ENCODE measurements at places on chromosomes 11 and 22. TPM values are rescaled to one million over a fixed set of nuclear protein-coding genes. Genes with fewer than 3 reads are reported as not detected.
A peak's percentile ranks its signal among the peaks of the same experiment; 100 is the strongest.

The ZNF280A gene
- total RNA-seq: not detected

- no peak overlapping the region for H3K4me3 ChIP-seq
- no peak overlapping the region for H3K27ac ChIP-seq
- peaks cover 3% of the 10 kb centered on the region for H3K27me3 ChIP-seq
- peak; percentile 33 for DNase-seq
These were observed 12.9 kb downstream of the ANO1 start for GRCh38 chr11:70090961-70091381.

DNA sequence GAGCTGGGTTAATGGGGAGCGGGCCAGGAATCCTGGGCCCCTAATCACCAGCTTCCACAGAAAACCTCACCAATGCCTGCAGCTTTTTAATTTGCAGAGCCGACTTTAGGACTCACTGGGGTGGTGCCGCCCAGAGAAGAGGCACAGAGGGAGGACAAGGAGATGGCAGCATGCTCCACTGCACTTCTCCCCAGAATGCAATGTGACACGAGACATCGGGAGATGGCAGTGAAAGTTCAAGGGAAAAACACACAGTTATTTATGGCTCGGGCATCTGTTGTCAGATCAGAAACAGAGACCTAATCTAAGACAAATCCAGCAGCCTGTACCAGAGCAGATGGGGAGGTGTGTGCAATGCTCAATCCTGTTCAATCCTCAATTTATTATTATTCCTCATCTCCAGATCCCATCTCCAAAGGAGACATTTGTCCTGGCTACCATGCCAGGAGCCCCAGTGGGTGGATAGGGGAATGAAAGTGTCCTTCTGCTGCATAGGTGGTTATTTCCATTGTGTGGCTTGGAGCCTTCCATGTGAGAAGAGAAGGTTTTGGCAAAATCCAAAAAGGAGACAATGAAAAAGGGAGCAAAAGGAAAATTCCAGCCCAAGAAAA lies 250.0 kb downstream of the NXPE2 start:
- no peaks in the 10 kb centered on the region for H3K36me3 ChIP-seq
- no peak overlapping the region for H3K4me3 ChIP-seq
- no peaks in the 10 kb centered on the region for H3K27me3 ChIP-seq
- no peaks in the 10 kb centered on the region for H3K4me1 ChIP-seq

GRCh38 chr11:62446091-62446490 lies 27.3 kb downstream of the SCGB1A1 start:
- H3K27me3 ChIP-seq: no peaks in the 10 kb centered on the region
- no peak overlapping the region for H3K27ac ChIP-seq
- no peaks in the 10 kb centered on the region for H3K36me3 ChIP-seq
- H3K4me3 ChIP-seq: no peak overlapping the region

The PUS3 gene
- total RNA-seq: 14.9 TPM

GRCh38 chr11:10005955-10006525 lies 288.0 kb downstream of the SBF2 start:
- no peak for DNase-seq
- no peak overlapping the region for H3K27ac ChIP-seq
- no peaks in the 10 kb centered on the region for H3K27me3 ChIP-seq
- no peaks in the 10 kb centered on the region for H3K4me1 ChIP-seq
- no peak overlapping the region for H3K4me3 ChIP-seq

- DNase-seq: no peak
- H3K27ac ChIP-seq: no peak overlapping the region
- no peaks in the 10 kb centered on the region for H3K36me3 ChIP-seq
- H3K4me3 ChIP-seq: no peak overlapping the region
These were observed 68.1 kb downstream of the MPPED1 start for GRCh38 chr22:43479962-43480361.

GRCh38 chr22:30030329-30030728 lies 49.9 kb upstream of the HORMAD2 start:
- DNase-seq: no peak
- no peak overlapping the region for H3K4me3 ChIP-seq
- H3K4me1 ChIP-seq: no peaks in the 10 kb centered on the region
- no peak overlapping the region for H3K27ac ChIP-seq

DNA sequence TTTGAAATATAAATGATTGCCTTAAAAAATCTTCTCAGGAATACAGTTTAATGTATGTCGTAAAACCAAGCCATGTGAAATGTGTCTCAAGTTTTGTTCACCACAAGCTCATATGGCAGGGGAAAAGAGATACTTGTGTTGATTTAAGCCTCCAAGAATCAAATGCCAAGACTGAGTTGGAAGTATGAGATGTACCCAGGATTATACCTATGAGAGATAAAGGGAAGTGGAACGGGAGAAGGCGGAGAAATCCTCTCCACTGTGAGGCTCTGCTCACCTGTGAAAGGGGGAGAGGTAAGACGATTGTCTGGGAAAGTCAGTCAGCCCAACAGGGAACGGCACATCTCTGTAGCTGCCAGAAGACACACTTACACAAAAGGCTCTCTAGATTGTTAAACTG lies 124.8 kb downstream of the TRPC6 start:
- no peaks in the 10 kb centered on the region for H3K4me1 ChIP-seq
- H3K27me3 ChIP-seq: no peaks in the 10 kb centered on the region
- H3K27ac ChIP-seq: no peak overlapping the region
- no peak for DNase-seq
- no peak overlapping the region for H3K4me3 ChIP-seq
- H3K36me3 ChIP-seq: no peaks in the 10 kb centered on the region

- DNase-seq: no peak
- no peaks in the 10 kb centered on the region for H3K27me3 ChIP-seq
- H3K4me1 ChIP-seq: no peaks in the 10 kb centered on the region
- H3K27ac ChIP-seq: no peak overlapping the region
These were observed 10.5 kb upstream of the C11orf24 start for GRCh38 chr11:68282141-68282860.

The GAL3ST1 gene
- total RNA-seq: 0.17 TPM

DNA sequence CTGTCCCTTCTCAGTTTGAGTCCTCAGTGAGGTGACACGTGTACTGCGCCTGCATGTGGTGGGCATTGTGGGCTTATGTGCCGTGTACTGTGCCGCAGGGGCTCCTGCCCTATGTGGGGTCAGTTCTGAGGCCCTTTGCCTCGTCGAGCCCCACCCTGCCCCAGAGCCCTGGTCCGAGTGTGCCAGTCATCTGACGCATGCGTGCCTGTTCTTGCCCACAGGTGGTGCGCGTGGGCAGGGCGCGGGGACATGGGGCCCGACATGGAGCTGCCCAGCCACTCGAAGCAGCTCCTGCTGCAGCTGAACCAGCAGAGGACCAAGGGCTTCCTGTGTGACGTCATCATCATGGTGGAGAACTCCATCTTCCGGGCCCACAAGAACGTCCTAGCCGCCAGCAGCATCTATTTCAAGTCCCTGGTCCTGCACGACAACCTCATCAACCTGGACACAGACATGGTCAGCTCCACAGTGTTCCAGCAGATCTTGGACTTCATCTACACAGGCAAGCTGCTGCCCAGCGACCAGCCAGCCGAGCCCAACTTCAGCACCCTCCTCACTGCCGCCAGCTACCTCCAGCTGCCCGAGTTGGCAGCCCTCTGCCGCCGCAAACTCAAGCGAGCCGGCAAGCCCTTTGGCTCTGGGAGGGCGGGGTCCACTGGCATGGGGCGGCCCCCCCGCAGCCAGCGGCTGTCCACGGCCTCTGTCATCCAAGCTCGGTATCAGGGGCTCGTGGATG lies 22.3 kb upstream of the TMEM191C start:
- no peaks in the 10 kb centered on the region for H3K27me3 ChIP-seq
- H3K27ac ChIP-seq: no peak overlapping the region
- no peak overlapping the region for H3K4me3 ChIP-seq
- DNase-seq: no peak

GRCh38 chr11:20444535-20444934 lies 57.0 kb downstream of the PRMT3 start:
- H3K27me3 ChIP-seq: no peaks in the 10 kb centered on the region
- no peak for DNase-seq
- no peak overlapping the region for H3K27ac ChIP-seq

The CCDC89 gene
- total RNA-seq: 4.1 TPM

DNA sequence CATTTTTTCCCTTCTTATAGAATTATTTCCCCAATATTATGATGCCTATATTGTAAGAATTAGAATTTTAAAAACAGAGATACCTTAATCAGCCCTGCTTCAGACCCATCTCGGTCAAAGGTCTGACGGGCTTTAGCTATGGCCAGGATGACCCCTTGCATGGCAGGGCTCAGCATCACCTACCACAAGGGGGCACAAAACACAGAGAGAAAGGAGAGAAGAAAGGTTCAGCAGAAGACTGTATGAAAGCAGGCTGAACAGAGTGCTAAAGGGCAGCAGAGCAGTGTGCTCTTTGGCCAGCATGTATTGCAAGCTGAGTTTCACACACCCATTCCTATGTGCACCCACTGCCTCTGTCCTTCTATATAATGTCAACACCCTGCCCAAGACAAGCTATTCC lies 26.8 kb downstream of the CLDN25 start:
- no peaks in the 10 kb centered on the region for H3K27me3 ChIP-seq
- no peaks in the 10 kb centered on the region for H3K4me1 ChIP-seq
- H3K4me3 ChIP-seq: no peak overlapping the region
- no peaks in the 10 kb centered on the region for H3K36me3 ChIP-seq
- no peak overlapping the region for H3K27ac ChIP-seq

- H3K27me3 ChIP-seq: peaks cover 2% of the 10 kb centered on the region
- H3K27ac ChIP-seq: no peak overlapping the region
- no peaks in the 10 kb centered on the region for H3K36me3 ChIP-seq
- no peak for DNase-seq
- H3K4me3 ChIP-seq: no peak overlapping the region
- no peaks in the 10 kb centered on the region for H3K4me1 ChIP-seq
These were observed 60.9 kb upstream of the TENM4 start for GRCh38 chr11:79501707-79502106.

GRCh38 chr11:65625628-65626342 lies 10.2 kb downstream of the PCNX3 start:
- H3K36me3 ChIP-seq: peaks cover 38% of the 10 kb centered on the region
- H3K27ac ChIP-seq: no peak overlapping the region
- no peak overlapping the region for H3K4me3 ChIP-seq
- no peaks in the 10 kb centered on the region for H3K4me1 ChIP-seq
- H3K27me3 ChIP-seq: no peaks in the 10 kb centered on the region
- peak; percentile 43 for DNase-seq

DNA sequence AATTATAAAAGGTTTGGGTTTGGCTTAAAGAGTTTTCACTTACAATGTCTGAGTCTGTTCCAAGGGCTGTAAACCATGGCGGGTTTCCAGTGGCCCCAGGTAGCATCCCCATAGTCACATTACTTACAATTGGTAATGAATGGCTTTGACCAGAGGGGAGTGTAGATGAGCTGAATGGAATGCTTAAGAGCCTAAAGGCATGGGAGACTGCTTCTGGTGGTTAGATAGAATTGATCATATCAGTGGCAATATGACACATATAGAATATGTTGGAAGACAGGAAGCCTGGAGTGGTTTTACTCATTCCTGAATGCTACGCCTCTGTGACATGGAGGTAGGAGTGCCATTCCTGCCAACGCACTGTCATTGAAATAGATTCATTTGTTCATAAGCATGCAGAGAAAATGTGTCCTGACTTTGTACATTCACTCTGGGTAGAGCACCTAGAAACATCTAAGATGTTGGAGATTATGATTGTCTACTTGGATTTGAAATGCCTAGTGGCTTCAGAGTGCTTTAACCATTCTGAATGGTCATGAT lies 183.3 kb downstream of the BLID start:
- H3K27me3 ChIP-seq: no peaks in the 10 kb centered on the region
- H3K36me3 ChIP-seq: no peaks in the 10 kb centered on the region
- no peak for DNase-seq
- H3K4me3 ChIP-seq: no peak overlapping the region
- no peak overlapping the region for H3K27ac ChIP-seq
